ENCODE measurements at places on chromosomes 1 and 21.

DNA sequence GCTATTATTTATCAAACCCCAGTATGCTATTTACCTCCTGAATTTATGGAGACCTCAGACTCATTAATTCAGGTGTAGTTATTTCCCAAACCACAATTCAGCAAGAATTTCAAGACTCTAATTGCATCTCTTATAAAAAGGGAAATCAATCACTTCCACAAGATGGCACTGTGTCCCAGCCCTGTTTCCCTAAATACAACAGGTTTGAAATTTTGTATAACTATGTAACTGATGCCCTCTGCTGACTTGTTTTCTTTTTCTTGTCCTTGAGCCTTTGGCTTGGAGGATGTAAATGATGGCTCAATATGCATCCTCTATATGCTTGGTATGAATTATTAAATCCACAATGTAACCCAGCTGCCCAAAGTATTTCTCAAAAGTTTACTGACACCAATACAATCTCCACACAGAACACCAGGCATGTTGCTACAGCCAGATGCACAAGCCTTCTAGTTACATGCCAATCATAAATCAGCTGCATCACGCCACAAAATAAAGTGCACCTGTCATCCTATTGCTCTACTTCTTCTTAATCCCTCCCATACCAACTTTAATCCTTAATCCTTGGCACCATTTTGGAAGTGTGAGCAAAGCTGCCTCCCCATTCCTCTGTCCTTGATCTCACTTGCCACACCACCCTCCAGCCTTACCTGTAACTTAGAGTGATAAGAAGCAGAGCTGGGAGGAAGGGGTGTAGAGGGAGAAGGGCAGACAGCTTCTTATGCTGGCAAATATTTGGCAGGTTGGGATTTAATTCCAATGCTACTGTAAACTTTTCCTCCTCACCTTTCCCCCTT lies 9.0 kb downstream of the C1orf105 start:
- no peak for DNase-seq

DNA sequence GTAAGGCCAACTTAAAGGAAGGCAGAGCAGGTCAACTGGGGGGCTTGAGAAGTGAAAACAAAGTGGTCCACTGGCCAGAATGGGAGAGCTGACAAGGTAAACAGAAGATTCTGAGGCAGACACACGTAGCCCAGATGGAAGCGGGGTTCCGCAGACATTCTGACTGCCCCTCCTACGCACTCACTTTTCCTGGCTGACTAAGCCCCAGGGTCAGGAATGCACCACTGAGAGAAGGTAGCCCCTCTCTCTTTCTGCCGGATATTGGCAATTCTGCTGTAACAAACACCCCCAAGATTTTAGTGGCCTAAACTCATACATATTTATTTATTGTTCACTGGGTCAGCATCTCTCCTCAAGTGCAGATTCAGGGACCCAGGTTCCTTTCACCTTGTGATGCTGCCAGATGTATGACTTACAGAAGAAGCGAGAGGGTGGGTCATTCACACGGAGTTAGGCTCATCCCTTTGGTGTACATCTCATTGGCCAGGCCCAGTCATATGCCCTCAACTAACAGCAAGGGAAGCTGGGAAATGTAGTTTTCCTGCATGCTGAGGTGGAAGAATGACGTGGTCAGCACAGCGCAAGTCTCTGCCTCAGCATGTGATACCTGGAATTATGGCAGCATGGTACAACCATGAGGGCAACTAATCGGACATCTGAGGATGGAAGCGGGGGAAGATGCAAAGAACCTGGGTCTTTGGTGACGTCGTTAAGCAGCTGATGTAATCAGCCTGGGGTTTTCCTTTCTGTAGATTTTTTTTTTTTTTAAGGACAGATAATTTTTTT lies 43.4 kb upstream of the MRPS6 start:
- DNase-seq = peak; percentile 27

DNA sequence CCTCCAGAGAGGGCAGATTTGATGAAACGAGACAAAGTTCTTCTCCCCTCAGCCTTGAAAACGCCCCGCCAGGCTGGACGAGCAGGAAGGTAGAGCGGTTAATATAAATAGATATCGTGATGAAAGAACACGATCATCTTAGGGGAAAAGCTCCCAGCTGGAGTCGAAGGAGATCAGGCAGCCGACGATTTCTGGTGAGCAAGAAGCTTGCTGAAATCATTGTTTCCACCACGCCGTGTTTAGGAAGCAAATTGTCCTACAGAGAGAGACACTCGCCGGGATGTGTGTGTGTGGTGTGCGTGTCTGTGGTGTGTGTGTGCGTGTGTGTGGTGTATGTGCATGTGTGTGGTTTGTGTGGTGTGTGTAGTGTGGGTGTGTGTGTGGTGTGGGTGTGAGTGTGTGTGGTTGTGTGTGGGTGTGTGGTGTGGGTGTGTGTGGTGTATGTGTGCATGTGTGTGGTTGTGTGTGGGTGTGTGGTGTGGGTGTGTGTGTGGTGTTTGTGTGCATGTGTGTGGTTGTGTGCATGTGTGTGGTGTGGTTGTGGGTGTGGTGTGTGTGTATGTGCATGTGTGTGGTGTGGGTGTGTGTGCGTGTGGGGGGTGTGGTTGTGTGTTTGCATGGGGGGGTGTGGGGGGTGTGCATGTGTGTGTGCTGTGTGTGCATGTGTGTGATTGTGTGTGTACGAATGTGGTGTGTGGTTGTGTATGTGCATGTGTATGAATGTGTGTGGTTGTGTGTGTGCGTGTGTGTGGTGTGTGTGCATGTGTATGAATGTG lies 44.9 kb upstream of the ARHGEF16 start:
- DNase-seq = no peak

GRCh38 chr1:186880982-186881381 lies 52.2 kb downstream of the PLA2G4A start:
- no peak for DNase-seq

DNA sequence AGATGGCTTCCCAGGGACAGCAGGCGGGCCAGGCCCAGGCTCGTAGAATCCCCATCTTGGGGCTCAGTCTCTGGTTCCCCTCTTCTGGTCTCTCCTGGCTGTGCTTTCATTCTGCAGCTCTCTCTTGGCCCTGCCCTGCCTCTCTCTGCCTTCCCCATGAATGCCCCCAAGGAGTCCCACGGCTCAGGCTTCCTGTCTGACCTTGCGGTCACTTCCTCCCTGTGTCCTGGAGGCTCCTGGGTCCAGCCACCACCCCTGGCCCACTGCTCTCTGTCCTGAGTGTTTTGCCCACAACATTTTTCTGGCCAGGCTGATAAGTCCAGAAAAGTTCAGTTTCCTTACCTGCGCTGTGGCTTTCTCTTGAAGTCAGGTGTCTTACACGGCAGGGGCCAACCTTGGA lies 29.1 kb downstream of the PIGP start:
- no peak for DNase-seq

- no peak for DNase-seq
Observed at GRCh38 chr1:64358692-64359091, 111.2 kb upstream of the CACHD1 start.

DNA sequence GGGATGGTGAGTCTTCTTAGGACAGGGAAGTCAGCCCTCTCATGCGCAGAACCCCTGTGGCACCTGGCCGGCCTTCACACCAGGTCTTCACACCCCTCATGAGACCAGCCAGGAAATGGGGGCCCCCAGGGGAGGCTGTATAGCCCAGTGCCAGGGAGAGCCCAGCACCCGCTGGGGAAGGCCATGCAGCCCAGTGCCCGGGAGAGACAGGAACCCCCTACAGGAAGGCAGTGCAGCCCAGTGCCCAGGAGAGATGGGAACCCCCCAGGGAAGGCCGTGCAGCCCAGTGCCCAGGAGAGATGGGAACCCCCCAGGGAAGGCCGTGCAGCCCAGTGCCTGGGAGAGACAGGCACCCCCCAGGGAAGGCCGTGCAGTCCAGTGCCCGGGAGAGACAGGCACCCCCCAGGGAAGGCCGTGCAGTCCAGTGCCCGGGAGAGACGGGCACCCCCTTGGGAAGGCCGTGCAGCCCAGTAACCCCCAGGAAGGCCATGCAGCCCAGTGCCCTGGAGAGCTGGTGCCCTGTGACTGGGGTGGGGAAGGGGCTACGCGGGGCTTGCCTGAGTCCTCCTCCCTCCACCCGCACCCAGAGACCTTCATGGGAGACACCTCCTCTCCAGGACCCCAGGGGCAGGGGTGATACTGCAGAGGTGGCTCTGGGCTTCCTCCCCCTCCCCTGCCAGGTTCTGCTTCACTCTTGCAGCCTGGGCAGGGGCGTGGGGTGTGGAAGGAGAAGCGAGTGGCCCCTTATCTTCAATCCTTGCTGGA lies 110.5 kb upstream of the COL6A1 start:
- DNase-seq = no peak

DNA sequence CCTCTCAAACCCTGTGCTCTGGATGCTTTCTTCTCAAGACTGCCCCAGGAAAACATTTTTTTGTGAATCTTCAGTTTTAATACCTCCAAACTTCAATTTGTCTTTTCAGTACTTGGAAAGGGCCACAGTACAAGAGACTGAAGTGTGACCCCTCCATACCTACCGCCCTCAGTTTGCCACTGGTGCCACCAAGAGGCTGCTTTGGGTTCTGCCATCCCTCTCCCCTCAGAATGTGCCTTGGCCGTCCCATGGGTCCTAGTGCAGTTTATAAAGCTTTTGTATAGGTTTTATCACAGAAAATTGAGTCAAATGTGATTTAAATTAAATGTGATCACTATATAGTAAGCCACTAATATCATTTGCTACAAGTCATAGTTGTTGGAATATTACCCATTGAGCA lies 60.8 kb upstream of the PGD start:
- DNase-seq = no peak

GRCh38 chr1:114720492-114720891 lies 3.9 kb upstream of the NRAS start:
- DNase-seq = no peak

GRCh38 chr21:37064841-37065240 lies 8.0 kb downstream of the PIGP start:
- no peak for DNase-seq

- no peak for DNase-seq
Observed at GRCh38 chr1:233614743-233615521, 1.0 kb downstream of the KCNK1 start.

DNA sequence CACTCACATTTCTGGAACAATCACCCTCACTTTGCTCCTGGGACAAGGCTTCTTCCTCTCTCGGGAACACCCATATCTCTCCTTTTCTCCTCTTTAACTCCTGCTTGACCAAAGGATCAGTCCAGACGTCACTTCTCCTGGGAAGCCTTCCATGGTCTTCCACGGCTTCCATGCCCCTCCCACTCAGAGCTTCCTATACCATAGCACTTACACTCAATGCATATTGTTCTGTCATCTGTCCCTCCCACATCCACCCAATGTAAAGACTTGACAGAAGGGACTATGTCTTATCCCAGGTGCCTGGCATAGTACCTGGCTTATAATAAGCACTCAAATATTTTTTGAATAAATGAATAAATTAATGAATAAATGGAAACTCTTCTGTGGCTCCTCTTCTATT lies 28.2 kb downstream of the CD34 start:
- DNase-seq = no peak

- no peak for DNase-seq
Observed at GRCh38 chr1:31759298-31760023, 4.7 kb downstream of the ADGRB2 start.

GRCh38 chr1:211577819-211578639 lies 932 bp downstream of the SLC30A1 start:
- peak; percentile 49 for DNase-seq

DNA sequence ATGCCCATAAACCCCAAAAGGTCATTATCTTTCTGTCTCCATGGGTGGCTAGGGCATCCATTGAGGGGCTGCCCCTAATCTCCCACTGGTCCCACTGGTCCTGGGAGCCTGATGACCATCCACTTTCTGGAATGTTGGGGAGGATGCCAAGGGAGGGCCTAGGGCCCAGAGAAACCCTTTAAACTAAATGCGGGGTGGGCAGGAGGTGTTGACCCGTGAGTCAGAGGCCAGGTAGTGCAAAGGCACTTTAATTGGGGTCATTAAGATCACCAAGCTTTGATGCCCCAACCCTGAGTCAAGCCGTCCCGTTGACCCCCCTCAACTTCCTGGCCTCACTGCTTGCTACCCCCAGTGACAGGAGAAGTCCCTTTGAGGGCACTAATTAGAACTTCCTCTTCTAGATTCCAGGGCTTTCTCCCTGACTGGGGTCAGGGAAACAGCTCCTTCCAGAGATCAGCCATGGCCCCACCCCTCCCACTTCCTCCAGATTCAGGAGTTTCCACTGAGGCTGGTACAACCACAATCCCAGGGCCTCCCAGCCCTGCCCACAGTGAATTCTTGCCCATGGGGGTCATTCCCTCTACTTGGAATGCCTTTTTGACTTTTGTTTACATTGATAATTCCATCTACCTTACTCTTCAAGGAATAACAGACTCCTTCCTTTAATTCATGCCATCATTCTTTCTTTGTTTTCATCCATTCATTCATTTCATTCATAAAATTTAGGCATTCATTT lies 15.5 kb upstream of the SERINC2 start:
- DNase-seq = no peak

DNA sequence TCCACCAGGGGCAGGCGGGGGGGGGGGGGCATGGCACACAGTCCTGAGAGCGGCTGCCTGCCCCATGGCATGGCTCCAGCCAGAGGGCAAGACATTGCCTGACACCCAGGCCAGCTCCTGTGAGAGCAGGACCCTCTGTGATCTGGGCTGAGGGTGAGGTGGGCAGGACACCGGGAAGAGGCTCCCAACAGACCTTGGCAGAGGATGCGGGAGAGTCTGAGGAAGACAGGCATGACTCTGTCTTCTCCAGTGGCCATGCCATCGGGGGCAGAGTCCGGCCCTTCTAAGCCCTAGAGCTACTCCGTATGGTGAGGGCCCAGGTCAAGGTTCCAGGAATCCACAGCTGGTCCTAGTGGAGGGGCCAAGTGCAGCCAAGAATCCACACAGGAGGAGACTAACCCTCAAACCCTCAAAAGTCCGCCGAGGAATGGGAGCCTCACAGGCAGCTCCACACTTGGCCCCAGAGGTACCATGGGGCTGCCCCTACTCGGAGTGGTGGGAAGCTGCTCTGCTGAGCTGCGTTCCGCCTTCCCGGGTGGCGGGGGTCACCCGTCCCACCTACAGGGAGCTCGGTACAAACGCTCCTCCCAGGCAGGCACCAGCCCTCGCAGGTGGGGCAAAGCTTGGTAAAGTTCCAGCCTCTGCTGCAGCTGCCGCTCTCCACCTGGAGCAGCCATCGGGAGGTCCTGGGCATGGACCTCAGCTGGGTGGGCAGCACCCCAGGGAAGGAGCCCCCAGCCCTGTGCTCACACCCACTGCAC lies 6.5 kb downstream of the ACTRT2 start:
- no peak for DNase-seq

GRCh38 chr1:94218332-94218731 lies 19.1 kb downstream of the ARHGAP29 start:
- DNase-seq = no peak

- no peak for DNase-seq
Observed at GRCh38 chr1:12598974-12599373, 19.0 kb downstream of the DHRS3 start.

Data from stimulated activated CD8-positive, alpha-beta memory T cell treated with anti-CD3 and anti-CD28 coated beads, Interleukin-4, amount 100 ng/mL, for 4 hours (primary cell).